NCI-H510A treated with DMSO at 0.1 percent for 48 hours (cell line): ENCODE measurements at places on chromosomes 7 and 10.

GRCh38 chr10:97525086-97525485 is 26.4 kb downstream of the UBTD1 start:
- no peak for DNase-seq

- no peak for DNase-seq
Observed at GRCh38 chr7:38872202-38872601, 36.8 kb downstream of the VPS41 start.

DNA sequence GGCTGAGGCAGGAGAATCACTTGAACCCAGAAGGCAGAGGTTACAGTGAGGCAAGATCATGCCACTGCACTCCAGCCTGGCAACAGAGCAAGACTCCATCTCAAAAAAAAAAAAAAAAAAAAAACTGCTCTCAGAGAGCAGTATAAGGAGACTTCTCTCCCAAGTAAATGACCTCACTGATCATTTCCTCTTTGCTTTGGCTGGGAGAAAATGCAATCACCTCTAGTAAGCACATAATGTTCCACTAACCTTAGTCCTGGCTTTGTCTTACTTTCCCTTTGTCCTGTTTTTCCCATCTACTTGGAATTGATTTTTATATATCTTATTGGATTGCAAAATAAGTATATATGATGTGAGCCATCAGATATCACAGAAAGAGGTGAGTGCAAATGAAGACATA is 2.5 kb downstream of the SLC25A13 start:
- no peak for DNase-seq

- DNase-seq = no peak
Observed at GRCh38 chr10:92691591-92692079, 1.9 kb downstream of the HHEX start.

DNA sequence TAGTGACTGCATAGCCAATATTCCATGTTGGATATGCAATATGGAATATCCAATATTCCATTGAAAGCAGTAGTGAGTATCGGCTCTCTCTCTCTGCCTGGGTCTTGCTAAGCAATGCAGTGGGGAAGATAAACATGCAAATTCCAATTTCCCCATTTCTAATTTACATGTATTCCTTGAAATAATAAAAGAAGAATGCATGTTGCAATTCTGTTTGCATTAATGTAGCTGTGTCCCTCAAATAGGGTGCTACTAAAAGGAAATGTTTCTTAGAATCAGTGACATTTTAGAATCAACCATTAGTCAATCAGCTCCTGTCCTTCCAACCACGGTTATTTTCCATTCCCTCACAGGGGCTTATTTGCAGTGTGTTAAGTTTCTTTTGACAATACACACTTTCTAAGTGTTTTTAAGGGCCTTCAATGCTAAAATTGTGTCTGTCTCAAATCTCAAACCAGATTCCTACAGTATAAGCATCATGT is 46.7 kb downstream of the AFAP1L2 start:
- DNase-seq = no peak

- DNase-seq = peak; percentile 23
Observed at GRCh38 chr10:52637592-52637991, 135.0 kb downstream of the MBL2 start.

- DNase-seq = peak; percentile 67
Observed at GRCh38 chr10:125633517-125633999, 49.4 kb downstream of the TEX36 start.

- DNase-seq = no peak
Observed at GRCh38 chr10:100534726-100535125, 1.0 kb upstream of the HIF1AN start.

DNA sequence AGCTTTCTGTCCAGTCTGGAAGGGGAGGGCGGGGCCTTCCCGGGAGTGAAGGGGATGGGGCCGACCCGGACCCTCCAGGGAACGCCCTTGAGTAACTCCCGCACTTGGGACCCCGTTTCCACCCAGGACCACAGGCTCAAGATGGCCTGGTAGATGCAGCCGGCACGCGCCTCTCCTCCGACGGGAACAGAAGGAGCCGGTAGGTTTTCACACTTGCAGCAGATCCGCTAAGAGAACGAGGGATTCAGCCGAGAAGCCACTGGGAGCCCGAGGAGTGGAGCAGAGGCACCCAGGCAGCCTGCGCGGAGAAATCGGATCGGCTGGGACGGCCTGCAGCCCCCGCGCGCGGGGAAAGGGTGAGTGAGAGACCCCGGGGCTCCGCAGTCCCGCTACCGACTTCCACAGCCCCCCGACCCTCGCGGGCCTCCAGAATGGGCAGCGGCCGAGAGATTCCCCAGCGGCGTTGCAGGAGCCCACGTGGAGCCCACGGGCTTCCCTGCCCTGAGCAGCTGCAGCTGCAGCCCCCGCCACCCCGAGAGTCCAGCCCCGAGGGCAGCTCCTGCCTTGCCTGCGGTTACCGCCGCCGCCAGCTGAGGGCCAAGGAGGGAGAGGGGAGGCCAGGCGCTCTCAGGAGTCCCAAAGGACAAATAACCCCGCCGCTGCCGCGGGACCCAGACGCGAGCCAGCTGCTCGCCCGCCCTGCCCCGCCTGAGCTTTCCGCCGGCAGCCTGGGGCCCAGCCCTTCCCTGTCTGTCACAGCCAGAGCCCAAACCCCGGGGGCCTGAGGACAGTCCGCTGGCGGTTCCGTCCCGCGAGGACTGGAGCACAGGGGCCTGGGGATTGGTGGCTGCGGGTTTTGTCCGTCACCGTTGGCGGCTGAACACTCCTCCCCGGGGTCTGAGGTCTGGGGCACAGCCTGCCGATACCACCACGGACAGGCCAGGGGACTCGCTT is 21.8 kb downstream of the IFT22 start:
- no peak for DNase-seq

GRCh38 chr10:125985557-125986240 is 89.3 kb downstream of the FANK1 start:
- DNase-seq = no peak

DNA sequence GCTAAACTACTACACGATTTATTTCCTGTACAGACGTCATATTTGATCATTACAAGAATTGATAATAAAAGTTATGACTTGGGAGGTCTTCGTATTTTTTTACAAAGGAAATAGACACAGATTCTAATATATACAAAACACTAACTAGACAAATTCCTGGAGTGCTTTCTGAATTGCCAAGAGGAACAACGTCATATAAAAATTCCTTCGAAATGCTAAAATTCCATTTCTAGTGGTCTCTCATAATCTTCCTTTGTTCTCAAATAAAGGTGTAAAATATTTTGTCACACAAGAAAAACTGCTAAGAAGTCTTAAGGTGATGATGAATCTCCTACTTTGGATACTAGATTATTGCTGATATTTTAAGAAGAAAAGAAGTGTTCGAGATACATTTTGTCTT is 85.4 kb downstream of the CDK6 start:
- DNase-seq = no peak

- no peak for DNase-seq
Observed at GRCh38 chr7:34016876-34017275, 111.5 kb downstream of the BMPER start.

- no peak for DNase-seq
Observed at GRCh38 chr7:133611955-133612354, 359.1 kb downstream of the EXOC4 start.

DNA sequence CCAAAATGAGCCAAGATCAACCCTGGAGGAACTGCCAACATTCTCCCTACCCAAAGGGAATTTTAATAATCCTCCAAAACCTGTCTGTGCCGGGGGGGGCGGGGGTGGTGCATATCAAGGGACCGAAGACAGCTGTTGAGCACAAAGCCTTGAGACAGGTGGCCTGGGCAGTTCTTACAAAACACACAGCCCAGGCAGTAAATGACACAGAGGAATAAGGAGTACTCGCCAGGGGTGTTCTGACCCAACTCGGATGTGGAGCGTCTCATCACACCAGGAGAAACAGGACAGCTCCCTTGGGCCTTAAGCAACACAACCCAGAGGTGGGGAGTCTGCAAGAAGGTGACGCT is 35.6 kb downstream of the PLAC9 start:
- DNase-seq = no peak

DNA sequence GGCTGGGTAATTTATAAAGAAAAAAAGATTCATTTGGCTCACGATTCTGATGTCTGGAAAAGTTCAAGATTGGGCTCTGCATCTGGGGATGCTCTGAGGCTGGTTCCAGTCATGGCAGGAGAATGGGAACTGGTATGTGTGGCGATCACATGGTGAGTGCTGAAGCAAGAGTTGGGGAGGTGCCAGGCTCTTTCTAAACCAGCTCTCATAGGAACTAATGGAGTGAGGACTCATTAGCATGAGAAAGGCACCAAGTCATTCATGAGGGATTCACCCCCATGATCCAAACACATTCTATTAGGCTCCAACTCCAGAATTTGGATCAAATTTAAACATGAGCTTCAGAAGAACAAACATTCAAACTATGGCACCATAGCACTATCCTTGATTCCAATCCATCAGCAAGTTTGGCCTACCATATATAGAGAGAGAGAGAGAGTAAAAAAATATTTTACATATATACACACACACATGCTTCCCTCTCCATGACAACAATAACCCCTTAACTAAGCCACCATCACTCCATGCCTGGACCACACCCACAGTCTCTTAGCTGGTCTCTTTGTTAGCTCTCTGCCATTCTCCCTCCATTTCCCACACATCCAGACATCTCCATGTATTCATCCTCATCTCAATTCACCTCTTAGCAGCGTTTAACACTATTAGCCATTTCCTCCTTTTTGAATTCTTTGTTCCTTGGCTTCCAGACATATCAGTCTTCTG is 57.9 kb downstream of the NPY start:
- no peak for DNase-seq

- DNase-seq = peak; percentile 75
Observed at GRCh38 chr7:75892634-75893272, 13.9 kb downstream of the RHBDD2 start.

DNA sequence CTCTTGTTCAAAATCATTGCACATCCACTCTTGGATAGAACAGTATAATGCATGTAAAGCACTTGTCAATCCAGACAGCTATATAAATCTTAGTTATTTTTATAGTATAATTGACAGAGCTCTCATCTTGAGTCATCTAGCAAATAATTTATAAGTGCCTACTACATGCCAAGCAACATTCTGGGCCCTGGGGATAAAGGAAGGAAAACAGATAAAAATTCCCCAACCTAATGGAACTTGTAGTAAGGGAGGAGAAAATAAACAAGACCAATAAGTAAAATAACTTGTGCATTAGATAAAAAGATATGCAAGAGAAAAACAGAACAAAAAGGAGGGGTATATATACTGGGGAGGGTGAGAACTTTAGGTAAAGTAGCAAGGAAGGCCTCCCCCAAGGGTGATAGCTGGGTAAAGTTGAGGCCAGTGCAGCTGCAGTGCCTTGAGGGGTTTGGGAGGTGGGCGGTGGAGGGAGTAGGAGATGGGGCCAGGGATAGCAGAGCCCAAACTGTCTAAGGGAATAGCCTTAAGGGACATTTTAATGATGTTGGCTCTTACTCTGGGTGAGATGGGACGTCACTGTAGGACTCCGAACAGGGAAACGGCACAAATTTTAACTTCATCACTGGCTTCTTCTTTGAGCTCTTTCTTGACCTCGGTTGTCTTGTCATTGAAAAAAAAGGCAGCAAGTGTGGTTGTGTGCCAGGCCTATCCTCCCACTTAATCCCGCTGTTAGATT is 79.3 kb upstream of the SEC61G start:
- no peak for DNase-seq

DNA sequence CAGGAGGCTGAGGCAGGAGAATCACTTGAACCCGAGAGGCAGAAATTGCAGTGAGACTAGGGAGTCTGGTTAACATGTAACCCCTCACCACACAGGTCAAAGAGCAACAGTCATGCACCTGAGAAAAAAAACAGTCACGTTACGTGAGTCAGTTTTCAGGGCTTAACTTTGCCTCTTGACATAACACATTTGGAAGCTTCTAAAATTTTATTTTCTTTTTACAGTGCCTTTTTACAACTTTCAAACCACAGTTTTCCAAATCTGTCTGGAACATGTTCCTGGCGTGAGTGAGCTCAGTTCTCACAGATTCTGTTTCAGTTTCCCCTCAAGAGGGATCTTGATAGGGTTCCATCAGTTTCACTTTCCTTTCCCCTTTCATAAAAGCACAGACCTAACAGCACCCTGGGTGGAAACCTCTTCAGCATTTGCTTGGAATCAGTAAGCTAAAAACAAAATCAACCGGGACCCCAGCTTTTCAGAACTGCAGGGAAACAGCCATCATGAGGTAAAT is 4.4 kb downstream of the IFIT3 start:
- no peak for DNase-seq

GRCh38 chr7:116591202-116592040 is 66.6 kb downstream of the CAV1 start:
- DNase-seq = peak; percentile 30

- DNase-seq = no peak
Observed at GRCh38 chr10:77357611-77358310, 279.8 kb downstream of the KCNMA1 start.

DNA sequence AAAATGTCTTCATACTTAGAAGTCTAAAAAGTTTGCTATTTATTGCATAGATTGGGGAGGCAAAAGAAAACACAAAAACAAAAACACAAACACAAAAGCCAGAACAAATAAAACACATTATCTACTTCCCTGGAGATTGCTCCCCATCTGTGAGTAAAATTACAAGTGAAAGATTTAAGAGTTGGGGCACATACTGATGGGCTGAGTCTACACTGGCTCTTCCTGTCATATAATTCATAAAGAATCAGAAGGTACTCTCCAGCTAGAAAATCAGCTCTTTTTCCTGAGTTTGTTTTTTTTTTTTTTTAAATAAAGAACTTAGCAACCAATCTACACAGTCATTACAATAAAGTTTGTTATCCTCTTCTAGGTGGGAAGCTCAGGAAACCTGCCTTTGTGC is 192.4 kb upstream of the LRRN3 start:
- DNase-seq = no peak

DNA sequence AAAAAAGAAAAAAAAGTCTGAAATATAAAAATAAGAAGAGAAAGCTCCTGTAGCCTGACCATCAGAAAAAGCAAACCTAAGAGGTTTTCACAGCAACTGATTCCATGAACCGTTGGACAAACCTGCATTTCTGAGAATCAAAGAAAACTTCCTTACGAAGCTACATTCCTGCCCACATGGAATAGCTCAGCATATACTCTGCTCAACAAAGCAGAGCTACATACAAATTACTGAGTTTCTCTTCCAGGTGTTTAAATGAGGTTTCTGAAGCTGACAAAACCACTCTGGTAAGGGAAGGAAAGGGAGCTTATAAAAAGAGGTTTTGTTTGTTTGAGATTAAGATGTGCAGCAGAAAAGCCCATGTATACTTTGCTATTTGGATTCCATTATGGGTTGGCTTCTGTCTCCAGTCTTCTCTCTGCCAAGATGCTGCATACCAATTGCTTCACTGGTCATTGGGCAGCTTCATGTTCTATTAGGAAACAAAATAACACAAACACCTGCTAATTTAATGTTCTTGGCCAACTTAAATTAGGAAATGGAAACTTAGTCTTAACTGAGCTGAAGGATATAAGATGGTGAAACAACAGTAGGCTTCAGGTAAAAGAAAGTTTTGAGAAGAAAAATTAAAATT is 314.1 kb downstream of the LRRTM3 start:
- no peak for DNase-seq

DNA sequence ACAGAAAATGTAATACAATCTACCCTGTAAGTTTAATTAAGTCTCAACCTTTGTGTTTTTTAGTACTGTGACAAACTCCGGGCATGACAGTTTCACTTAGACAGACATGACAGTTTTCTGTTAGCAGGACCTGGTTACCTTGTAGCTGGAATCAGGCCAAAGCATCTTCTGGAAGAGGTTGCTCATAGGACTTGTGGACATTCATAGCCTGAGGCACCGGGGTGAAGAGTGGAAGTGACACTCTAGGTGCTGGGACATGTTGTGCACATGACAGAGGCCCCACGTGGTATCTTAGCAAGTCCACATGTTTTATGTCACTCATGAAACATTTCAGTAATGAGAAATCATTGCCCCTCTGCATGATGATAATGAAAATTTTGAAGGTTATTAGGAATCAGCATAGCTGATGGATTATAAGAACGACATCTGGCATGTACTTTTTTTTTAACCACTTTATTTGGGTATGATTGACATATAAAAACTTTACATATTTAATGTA is 441.4 kb downstream of the CNTNAP2 start:
- DNase-seq = no peak
